ENCODE measurements at places on chromosomes 13 and 19.

GRCh38 chr13:62920159-62920558 lies 1504.5 kb upstream of the PCDH20 start:
- no peak for DNase-seq

- no peak for DNase-seq
Measured at GRCh38 chr13:44541601-44542000, 34.5 kb downstream of the TSC22D1 start.

- DNase-seq, result no peak
Measured at GRCh38 chr19:1076046-1076386, 9.0 kb downstream of the ARHGAP45 start.

DNA sequence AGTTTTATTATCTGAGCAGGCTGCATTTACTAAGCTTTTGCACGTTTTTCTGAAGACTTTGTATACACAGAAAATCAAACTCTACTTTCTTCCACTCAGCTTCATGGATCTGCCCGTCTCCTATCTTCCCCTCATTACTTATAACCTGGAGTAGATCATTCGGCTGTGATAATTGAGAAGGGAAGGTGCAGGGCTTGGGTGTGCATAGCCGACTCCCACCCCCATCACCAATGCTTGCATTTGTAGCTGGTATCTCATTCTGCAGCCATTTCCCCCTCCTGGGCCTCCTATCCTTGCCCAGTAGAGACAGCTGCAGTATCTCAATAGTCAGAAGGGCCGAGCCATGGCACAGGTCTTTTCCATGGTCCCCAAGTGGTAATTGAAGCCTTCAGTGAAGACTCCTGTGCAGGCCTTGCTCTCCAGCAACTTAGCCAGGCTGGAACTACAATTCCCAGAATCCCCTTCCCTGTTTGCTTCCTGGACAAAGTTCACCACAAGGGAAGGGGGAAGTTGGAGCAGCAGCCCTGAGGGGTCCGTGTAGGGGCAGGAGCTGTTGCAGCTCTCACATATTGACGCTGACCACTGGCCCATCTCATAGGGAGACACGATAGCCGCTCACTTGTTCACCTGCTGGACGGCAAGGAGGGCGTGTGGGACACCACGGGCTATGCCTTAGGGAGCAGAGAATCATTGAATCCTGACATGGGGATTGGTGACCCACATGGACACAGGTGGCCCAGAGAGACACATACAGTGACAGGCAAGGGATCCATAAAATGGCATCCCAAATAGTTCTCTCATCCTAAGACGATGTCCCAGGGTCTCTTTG lies 2.1 kb upstream of the SIGLEC8 start:
- no peak for DNase-seq

DNA sequence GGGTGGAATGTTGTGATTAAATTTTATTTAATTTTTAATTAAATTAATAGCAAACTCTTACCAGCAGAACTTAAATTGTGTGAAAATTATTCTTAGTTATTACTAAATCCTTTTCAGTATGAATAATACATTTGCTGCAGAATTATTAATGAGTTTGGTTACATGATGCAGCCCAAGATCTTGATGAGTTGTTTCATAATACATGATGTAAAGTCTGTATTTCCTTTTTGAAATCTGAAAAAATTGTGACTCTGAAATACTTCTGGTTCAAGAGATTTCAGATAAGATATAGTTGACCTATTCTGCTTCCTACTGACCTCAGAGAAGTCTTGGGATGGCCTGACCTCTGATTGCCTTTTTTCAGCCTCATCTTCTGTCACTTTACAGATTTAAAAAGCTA lies 11.1 kb downstream of the SAE1 start:
- no peak for DNase-seq

DNA sequence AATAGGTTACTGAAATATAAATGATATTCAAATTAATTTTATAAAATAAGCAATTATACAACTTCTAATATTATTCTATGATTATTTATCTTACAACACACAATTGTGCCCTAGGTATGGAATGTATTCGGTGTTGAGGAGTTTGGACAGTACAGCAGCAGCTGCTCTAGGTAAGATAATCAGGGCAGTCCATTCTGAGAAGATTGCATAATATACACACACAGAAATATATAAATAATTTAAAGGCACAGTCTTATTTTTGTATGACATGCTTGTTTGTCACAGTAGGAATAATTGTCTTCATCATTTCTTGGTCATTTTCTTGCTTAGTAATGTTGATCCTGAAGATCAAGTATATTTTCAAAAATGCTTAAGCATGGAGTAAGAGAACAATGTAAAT lies 849.4 kb upstream of the MIR17HG start:
- DNase-seq, result no peak

DNA sequence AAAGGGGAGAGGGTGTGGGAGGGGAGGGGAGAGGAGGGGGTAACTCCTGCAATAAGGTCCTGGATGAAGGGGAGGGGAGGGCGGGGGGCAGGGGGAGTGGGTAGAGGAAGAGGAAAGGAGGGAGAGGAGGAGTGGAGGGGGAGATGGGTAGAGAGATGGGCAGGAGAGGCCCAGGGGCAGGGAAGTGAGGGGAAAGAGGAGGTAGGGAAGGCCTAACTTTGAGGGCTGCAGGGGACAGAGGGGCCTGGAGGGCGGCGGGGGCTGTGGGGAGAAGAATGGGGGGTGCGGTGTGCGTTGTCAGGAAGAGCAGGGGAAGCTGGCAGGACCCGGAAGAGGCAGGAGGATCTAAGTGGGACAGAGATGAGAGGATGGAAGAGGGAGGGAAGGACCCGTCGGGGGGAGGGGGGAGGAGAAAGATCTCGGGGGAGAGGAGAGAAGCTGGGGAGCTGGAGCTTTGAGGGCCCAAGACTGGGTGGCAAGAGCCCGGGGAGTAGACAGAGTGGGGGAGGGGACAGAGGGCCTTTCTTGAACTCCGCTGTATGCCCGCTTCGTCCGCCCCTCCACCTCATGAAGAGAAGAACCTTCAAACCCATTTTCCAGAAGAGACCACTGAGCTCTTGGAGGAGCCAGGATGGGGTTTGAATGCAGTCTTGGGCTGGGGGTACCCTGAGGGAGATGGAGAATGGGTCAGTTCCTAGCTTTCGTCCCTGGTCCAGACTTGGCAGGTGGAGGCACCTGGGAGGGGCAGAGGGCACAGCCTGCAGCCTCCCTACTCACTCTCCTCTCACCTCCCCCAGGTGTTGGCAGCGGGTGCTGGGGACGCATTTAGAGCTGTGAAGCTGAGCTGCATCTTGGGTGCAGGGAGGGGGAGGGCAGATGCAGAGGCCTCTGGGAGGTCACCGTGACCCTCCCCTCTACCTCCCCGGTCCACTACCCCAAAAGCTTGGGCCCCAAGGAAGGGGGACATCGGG lies 778 bp upstream of the LRRC4B start:
- no peak for DNase-seq

DNA sequence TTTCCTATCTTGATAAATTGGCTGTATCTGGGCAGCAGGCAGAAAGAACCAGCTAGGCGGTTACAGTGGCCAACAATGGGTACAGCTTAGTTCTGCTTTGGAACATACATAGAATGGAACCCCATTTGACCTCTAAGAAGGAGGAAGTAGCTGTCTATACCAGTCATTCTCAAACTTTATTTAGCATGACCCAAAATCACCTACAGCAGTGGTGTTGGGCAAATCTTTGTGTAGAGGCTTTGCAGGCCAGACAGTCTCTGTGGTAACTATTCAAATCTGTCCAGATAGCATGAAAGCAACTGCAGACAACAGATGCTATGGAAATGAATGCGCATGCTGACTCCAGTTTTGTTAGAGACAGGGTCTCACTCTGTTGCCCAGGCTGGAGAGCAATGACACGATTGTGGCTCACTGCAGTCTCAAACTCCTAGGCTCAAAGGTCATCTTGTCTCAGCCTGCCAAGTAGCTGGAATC lies 12.0 kb upstream of the KCNC3 start:
- DNase-seq, result no peak

GRCh38 chr13:106078191-106078590 lies 457.3 kb downstream of the EFNB2 start:
- no peak for DNase-seq

GRCh38 chr13:44425815-44426078 lies 52.1 kb downstream of the SERP2 start:
- DNase-seq, result no peak

DNA sequence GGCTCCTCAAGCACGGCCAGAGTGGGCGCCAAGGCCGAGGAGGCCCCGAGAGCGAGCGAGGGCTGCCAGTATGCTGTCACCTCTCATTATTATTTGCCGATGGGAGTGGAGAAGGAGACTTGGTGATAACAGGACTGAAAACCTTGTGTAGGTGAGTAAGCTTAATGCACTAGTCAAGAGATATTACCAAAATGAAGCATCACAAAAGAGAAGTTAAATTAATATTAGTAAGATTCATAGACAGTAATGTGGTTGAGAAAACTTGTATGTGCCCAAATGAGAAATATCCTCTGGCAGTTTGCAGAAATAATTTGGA lies 204.5 kb upstream of the SLITRK1 start:
- no peak for DNase-seq

- no peak for DNase-seq
Measured at GRCh38 chr19:6232601-6233055, 47.1 kb downstream of the MLLT1 start.

DNA sequence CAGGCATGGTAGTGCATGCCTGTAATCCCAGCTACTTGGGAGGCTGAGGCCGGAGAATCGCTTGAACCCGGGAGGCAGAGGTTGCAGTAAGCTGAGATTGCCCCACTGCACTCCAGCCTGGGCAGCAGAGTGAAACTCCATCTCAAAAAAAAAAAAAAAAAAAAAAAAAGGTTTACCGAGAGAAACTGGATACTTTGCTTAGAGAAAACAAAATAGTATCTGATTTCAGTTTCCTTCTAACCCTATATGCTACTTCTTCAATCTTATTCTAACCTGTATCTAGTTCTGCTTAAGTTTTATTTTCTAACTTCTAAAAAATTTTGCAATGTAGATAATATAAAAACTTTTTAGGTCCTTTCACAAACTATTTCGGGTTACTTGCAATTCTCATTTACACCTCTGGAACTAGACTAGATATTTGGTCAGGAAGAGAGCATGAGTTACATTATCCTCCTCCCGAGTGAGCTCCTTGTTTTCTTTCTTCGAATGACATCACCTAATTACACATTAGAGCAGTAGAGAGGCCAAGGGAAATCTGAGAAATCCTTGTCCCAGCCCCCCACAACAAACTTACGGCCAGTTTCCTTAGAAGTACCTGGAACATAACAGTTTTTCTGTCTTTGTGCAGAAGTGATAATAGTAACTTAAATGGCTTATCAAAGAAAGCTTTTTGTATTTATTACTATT lies 128.9 kb downstream of the B3GLCT start:
- DNase-seq, result no peak

DNA sequence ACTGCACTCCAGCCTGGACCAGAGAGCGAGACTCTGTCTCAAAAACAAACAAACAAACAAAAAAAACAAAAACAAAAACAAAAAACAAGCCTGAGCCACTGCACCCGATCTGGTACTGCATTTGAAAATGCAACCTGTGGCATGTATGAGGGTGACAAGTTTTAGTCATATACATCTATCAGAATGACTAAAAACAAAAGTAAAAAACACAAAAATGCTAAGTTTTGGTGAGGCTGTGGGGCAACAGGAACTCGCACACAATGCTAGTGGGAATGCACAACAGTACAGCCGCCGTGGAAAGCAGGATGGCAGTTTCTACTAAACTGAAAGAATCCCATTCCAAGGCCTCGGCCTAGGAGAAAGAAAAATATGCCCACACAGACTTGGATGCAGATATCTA lies 7.8 kb downstream of the EBPL start:
- no peak for DNase-seq

- DNase-seq, result no peak
Measured at GRCh38 chr13:110337247-110337646, 30.2 kb downstream of the COL4A2 start.

GRCh38 chr19:32748497-32748896 lies 28.9 kb downstream of the TDRD12 start:
- DNase-seq, result no peak

GRCh38 chr19:5271145-5271544 lies 69.5 kb downstream of the PTPRS start:
- DNase-seq, result no peak

- no peak for DNase-seq
Measured at GRCh38 chr19:1327125-1327524, 41.5 kb downstream of the EFNA2 start.

GRCh38 chr19:33420821-33421220 lies 47.3 kb downstream of the CEBPG start:
- DNase-seq, result no peak

DNA sequence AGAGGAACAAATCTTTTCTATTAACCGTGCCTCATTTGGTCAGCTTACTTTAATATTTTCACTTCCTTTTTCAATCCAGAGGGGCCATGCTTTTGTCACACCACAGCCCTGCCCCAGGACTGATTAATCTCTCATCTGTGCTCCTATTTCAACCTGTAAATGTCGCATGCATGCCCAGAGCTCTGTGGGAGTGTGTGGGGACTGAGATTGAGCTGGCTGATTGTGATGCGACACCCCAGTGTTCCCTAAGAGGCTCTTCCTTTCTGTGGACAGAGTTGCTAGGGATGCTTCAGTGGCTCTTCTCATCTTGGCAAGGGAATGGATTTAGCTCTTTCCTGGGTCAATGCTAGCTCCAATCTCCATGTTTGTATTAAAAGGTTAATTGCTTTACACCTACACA lies 249.6 kb downstream of the TDRD3 start:
- no peak for DNase-seq

DNA sequence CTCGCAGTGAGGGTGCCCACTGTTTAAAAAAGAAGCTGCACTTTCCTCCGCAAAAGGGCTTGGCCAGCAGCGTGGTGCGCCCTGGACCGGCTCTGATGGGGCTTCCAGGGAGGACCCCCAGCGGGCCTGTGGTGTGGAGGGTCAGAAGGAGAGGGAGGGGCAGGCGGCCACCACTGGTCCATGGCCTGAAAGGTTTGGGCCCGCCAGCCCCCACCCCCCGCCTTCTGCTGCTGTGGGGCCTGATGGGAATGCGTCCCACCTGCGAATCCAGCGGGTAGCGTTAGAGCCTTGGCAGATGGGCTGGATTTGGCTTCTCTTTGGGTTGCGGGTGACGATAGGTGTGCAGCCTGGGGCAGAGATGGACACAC lies 34.7 kb downstream of the TMEM255B start:
- no peak for DNase-seq

- no peak for DNase-seq
Measured at GRCh38 chr13:21328836-21329477, 130.1 kb downstream of the ZDHHC20 start.

GRCh38 chr13:24617256-24618010 lies 62.8 kb upstream of the ATP12A start:
- no peak for DNase-seq

DNA sequence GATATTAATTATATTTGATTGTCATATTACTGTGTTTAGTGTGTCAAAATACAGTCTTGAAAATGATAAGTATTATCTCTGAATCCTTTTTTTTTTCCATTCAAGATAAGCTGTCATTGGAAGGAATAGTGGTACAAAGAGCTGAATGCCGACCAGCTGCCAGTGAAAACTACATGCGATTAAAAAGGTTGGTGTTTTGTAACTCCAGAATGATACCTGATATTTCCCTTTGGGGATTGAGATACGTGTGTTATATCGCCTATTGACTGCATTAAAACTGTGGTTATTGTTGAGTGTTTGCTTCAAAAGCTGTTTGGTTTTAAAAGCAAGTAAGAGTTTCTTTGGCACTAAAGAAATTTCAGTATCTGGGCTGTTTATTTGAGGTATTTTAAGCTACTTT lies 6.5 kb upstream of the KCTD4 start:
- DNase-seq, result no peak
